MM.1S (cell line): ENCODE measurements at places on chromosomes 2 and 18.

DNA sequence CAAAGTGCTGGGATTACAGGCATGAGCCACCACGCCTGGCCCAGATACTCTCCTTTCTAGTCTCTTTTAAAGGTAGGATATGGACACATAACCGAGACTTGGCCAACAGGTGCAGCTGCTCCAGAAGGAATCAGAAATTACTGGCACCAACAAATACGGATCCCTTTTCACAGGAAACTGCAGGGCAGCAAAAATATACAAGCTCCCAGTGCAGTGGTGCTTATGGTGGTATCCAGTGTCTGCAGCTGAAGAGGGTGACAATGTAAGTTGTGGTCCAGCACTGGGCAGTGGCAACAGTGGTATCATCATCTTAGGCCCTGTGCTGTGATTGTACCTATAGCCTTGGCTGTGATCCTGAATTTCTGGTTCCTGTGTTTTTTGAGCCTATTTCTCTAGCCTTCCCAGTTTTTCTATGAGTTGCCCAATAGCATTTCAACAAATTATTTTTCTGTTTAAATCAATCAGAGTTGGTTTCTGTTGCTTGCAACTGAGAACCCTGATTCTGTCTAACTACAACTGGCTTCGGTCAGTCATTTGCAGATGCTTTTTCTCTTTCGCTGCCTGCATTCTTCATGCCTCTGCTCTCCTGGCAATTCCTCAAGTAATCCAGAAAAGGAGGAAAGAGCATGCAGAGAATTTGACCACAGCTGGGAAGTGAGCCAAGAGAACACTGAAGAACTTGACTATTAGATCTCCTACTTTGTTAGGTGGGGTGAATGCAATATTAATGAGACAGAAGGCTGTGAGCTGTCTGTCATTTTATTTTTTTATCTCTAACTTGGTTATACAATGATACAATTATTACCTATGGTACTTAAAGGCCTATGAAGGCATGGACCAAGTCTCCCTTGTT, 30.8 kb upstream of the EML4 start:
- DNase-seq, result no peak

DNA sequence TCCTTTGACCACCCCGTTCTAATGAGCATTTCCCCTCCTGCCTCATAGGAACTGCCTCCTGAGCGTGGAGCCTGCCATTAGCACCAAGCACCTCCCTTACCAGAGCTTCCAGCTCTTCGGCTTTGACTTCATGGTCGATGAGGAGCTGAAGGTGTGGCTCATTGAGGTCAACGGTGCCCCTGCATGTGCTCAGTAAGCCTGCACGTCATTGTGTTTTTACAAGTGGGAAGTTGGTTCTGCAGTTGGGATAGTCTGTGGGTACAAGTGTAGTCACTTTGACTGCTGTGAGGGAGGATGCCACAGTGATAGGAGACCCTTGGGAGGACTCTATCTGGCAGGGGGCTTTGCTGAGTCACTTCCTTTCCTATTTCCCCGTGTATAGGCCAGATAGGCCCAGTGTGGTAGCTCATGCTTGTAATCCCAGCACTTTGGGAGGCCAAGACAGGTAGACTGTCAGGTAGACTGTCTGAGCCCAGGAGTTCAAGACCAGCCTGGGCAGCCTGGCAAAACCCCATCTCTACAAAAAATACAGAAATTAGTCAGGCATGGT, 22.0 kb upstream of the POLR1B start:
- no peak for DNase-seq

DNA sequence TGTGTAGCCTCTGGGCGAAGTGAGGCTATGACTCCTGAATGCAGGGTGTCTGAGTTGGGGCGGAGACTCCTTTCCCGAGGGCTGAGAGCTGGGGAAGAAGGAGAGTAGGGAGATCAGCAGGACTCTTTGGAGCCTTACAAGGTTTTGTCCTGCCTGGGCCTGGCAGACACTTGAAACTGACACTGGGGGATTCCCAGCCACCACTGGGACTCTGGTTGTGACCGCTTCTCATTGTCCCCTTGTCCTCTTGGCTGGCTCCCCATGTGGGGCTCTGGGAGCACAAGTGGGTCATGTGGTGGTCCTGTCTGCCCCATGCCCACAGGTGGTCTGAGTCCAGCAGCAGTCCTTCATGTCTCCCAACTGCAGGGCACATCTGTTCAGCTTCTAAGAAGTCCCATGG, 78.2 kb upstream of the MGAT4A start:
- DNase-seq, result no peak

DNA sequence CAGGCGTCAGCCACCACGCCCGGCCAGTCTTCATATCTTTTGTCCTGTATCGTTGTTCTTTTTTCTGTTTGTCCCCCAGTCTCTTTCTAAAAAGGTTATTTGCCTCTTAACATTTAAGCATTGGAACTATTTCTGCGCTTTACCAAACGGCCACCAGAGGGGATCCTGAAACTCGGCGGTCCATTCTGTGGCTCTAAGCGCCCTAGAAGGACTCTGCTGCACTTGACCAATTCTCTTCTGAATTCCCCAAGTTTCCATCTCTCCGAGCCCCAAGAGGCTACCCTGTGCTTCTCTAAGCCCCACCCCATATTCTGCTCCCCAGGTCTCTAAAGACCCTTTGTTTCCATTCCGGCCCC, 33.1 kb upstream of the REG3G start:
- peak; percentile 13 for DNase-seq
